ENCODE measurements at places on chromosomes 13 and 19. TPM values are rescaled to one million over a fixed set of nuclear protein-coding genes. Genes with fewer than 3 reads are reported as not detected.
A peak's percentile ranks its signal among the peaks of the same experiment; 100 is the strongest.

The RAB3A gene
- total RNA-seq, result 6.9 TPM

DNA sequence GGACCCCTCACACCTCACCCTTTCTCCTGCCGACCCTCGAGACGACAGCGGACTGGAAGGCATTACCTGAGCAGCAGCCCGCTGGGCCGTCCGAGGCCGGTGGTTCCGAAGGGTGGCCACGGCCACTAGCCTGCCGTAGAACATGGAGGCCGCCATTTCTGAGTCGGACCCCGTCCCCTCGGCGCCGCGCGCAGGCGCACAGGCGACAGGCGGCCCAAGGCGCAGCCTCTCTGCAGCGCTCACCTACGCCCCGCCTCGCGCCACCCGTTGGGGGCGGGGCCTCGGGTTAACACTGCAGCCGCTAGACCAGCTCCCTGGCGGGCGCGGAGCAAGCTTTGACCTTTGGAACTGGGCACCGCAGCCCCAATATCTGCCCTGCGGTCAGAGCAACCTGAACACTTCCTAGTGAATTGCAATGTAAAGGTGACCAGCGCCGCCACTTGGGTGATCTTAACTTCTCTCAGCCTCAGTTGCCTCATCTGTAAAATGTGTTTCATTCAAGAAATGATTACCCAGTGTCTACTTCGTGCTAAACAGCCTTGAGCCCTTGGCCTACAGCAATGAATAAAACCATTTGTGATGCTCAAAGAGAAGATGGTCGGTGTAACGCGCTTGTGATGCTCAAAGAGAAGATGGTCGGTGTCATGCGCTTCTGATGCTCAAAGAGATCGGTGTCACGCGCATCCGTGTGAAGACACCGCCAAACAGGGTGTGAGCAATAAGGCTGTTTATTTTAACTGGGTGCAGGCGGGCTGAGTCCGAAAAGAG is at the start of gene SUCLA2:
SUCLA2 (minus strand) TSS at position 160 of the 768 bp plus-strand sequence; CDS start at position 156, 4 bp downstream.
- DNase-seq, result peak; percentile 92

GRCh38 chr13:101730420-101731000 is 278.0 kb downstream of the ITGBL1 start:
- DNase-seq, result no peak

The ZNF99 gene
- total RNA-seq, result 0.08 TPM

DNA sequence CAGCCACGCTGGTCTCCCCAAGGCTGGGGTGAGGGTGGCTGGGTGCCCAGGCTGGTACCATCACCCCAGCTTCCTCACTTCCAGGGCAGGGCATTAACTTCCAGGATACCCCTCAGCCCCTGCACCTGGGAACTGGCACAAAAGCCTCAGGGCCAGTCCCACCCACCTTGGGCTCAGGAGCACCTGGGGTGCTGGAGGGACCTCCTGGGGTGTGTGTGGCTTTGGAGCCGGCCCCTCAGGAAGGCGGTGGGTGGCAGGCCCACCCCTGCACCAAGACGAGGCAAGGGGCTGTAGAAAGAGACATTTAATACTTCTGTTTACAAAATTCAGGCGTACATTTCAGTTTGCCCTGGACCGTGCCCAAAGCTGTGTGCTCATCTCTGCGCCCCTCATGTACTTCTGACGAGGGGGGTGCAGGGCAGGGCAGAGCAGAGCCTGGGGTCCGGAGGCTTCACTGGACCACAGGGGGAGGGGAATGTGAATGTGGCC is 16.8 kb downstream of the MPND start:
- DNase-seq, result no peak

The NAPSA gene
- not detected for total RNA-seq

GRCh38 chr19:30778961-30779715 is 407.0 kb downstream of the ZNF536 start:
- no peak for DNase-seq

DNA sequence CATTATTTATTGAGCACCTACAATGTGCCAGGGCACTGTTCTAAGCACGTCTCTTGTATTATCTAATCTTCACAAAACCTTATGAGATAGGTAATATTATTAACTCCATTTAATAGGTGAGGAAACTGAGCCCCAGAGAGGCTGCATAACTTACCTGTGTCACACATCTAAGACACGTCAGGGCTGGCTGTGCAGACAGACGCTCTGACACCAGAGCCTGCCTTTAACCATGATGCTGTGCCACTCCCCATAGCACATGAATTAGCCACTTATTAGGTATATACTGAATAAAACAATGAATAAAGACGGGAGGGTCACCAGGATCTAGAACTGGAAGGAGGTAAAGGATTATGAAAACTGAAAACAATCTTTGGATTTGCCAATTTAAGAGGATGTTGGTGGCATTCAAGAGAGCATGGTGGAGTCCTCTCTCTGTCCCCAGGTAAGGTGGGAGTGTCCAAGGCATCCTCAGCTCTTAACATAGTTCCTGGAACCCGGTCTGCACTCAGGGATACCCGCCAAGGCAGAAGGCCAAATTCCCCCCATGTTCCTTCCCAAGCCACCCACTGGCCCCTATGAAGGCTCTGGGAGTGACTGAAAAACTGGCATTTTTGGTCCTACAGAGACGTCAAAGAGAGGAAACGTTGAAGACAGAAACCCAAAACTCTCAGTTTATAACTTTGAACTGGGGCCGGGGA is 479.7 kb downstream of the FOXO1 start:
- no peak for DNase-seq

DNA sequence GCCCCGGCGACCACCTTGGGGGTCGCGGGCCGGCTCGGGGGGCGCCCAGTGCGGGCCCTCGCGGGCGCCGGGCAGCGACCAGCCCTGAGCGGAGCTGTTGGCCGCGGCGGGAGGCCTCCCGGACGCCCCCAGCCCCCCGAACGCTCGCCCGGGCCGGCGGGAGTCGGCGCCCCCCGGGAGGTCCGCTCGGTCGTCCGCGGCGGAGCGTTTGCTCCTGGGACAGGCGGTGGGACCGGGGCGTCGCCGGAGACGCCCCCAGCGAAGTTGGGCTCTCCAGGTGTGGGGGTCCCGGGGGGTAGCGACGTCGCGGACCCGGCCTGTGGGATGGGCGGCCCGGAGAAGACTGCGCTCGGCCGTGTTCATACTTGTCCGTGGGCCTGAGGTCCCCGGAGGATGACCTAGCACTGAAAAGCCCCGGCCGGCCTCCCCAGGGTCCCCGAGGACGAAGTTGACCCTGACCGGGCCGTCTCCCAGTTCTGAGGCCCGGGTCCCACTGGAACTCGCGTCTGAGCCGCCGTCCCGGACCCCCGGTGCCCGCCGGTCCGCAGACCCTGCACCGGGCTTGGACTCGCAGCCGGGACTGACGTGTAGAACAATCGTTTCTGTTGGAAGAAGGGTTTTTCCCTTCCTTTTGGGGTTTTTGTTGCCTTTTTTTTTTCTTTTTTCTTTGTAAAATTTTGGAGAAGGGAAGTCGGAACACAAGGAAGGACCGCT is 729 bp downstream of the STK11 start:
- DNase-seq, result peak; percentile 69

DNA sequence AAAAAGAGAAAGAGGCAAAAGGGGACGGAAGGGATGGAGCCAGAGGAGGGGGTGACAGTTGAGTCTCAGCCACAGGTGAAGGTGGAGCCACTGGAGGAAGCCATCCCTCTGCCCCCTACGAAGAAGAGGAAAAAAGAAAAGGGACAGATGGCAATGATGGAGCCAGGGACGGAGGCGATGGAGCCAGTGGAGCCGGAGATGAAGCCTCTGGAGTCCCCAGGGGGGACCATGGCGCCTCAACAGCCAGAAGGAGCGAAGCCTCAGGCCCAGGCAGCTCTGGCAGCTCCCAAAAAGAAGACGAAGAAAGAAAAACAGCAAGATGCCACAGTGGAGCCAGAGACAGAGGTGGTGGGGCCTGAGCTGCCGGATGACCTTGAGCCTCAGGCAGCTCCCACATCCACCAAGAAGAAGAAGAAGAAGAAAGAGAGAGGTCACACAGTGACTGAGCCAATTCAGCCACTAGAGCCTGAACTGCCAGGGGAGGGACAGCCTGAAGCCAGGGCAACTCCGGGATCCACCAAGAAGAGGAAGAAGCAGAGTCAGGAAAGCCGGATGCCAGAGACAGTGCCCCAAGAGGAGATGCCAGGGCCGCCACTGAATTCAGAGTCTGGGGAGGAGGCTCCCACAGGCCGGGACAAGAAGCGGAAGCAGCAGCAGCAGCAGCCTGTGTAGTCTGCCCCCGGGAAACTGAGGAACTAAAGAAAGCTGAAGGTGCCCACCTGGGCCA is 2.5 kb downstream of the POLR1G start:
- no peak for DNase-seq

The RAB8A gene
- total RNA-seq, result 23.7 TPM

The RTBDN gene
- not detected for total RNA-seq

GRCh38 chr19:32104153-32104849 is 241.1 kb upstream of the ZNF507 start:
- no peak for DNase-seq

GRCh38 chr19:31066385-31066784 is 282.9 kb downstream of the TSHZ3 start:
- DNase-seq, result no peak

- DNase-seq, result no peak
These were observed at the start of gene CYSLTR2 for GRCh38 chr13:48653472-48653939. CYSLTR2 (plus strand) TSS chr13:48653929; CDS start chr13:48706818, 52,889 bp downstream.
